ENCODE measurements at places on chromosomes 1 and 21.
A peak's percentile ranks its signal among the peaks of the same experiment; 100 is the strongest.

DNA sequence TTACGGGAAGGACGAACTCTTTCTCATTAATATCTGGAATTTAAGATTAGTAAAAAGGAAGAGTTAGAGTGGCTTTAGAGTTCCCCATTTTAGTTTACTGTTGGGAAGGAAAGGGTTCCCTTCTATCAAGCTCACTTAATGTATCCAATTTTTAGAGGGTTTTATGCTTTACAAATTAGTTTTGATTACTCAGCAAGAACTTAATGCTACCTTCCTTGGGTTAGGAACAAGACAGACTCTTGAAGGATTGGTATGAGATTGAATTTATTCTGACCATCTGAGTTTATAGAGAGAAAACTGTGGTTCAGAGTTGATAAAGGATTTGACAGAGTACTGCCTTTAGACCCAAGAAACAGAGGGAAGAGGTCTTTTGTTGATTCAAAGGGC lies 29.5 kb upstream of the RGS4 start:
- no peaks in the 10 kb centered on the region for H3K36me3 ChIP-seq
- no peak overlapping the region for H3K27ac ChIP-seq
- DNase-seq = no peak
- H3K4me3 ChIP-seq = no peak overlapping the region
- H3K27me3 ChIP-seq = no peaks in the 10 kb centered on the region

- H3K4me3 ChIP-seq = no peak overlapping the region
- DNase-seq = no peak
- H3K36me3 ChIP-seq = no peaks in the 10 kb centered on the region
- no peaks in the 10 kb centered on the region for H3K4me1 ChIP-seq
- H3K27me3 ChIP-seq = no peaks in the 10 kb centered on the region
- no peak overlapping the region for H3K27ac ChIP-seq
Observed at GRCh38 chr1:39614488-39614887, 25.0 kb downstream of the HEYL start.

DNA sequence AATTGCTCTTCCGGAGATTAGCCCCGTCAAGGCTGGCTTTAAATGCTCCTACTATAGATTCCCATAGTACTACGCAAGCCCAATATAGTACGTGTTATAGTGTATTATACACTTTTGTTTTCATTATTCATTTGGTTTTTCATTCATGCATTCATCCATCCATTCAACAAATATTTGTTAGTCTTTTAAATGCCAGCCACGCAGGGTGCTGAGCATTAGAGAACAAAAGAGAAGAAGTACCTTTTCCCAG lies 513 bp upstream of the RAB3GAP2 start:
- H3K27ac ChIP-seq = peak overlapping the region; percentile 71
- peaks cover 1% of the 10 kb centered on the region for H3K36me3 ChIP-seq
- H3K27me3 ChIP-seq = no peaks in the 10 kb centered on the region
- DNase-seq = no peak
- peaks cover 10% of the 10 kb centered on the region for H3K4me1 ChIP-seq
- no peak overlapping the region for H3K4me3 ChIP-seq

DNA sequence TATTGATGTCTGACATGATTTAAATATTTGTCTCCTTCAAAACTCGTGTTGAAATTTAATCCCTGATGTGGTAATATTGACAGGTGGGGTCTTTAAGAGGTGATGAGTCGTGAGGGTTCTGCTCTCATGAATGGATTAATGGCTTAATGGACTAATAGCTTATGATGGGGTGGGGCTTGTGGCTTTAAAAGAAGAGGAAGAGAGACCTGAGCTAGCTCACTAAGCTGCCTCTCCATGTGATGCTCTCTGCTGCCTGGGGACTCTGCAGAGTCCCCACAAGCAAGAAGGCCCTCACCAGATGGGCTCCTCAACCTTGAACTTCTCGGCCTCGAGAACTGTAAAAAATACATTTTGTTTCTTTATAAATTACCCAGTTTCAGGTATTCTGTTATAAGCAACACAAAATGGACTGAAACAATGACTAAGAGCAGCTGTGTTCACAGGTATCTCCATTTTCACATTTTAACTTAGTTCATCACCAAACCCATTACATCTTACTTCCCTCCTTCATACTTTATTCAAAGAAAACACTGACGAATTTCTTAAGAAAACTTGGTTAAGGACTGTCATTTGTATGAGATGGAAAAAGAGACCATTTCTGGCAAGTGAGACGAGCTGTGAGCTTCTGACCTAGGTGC lies 12.1 kb upstream of the AIM2 start:
- no peaks in the 10 kb centered on the region for H3K4me1 ChIP-seq
- no peak overlapping the region for H3K4me3 ChIP-seq
- DNase-seq = no peak
- no peaks in the 10 kb centered on the region for H3K27me3 ChIP-seq

DNA sequence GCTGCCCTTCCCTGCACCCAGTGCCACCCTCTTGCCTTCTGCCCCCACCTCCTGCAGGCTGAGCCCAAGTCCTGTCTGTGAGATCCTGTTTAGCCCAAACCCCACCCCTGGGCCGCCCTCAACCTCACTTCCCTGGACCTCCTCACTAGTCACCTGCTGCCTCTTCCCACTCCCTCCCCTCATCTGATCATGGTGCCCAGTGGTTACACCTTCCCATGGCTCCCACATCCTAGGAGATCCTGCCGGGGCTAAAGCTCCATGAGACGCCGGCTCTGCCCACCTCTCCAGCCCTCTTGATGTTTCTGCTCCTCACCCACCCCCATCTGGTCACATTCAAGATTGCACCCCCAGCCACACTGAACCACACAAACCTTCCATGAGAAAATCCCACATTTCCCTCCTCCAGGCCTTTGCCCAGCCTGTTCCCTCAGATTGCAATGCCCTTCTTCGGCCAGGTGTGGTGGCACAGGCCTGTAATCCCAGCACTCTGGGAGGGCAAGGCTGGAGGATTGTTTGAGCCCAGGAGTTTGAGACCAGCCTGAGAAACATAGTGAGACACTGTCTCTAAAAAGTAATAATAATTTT lies 17.0 kb downstream of the TTC39A start:
- no peak overlapping the region for H3K27ac ChIP-seq
- H3K27me3 ChIP-seq = no peaks in the 10 kb centered on the region
- DNase-seq = peak; percentile 79
- H3K4me1 ChIP-seq = no peaks in the 10 kb centered on the region

- no peaks in the 10 kb centered on the region for H3K27me3 ChIP-seq
- DNase-seq = peak; percentile 65
- no peaks in the 10 kb centered on the region for H3K36me3 ChIP-seq
- no peak overlapping the region for H3K27ac ChIP-seq
- H3K4me3 ChIP-seq = no peak overlapping the region
Observed at GRCh38 chr1:95004013-95004412, 68.7 kb downstream of the ALG14 start.

GRCh38 chr1:151147132-151147503 lies 687 bp upstream of the SEMA6C start:
- peak; percentile 53 for DNase-seq
- H3K27me3 ChIP-seq = no peaks in the 10 kb centered on the region
- H3K36me3 ChIP-seq = no peaks in the 10 kb centered on the region
- H3K4me3 ChIP-seq = peak overlapping the region; percentile 48

DNA sequence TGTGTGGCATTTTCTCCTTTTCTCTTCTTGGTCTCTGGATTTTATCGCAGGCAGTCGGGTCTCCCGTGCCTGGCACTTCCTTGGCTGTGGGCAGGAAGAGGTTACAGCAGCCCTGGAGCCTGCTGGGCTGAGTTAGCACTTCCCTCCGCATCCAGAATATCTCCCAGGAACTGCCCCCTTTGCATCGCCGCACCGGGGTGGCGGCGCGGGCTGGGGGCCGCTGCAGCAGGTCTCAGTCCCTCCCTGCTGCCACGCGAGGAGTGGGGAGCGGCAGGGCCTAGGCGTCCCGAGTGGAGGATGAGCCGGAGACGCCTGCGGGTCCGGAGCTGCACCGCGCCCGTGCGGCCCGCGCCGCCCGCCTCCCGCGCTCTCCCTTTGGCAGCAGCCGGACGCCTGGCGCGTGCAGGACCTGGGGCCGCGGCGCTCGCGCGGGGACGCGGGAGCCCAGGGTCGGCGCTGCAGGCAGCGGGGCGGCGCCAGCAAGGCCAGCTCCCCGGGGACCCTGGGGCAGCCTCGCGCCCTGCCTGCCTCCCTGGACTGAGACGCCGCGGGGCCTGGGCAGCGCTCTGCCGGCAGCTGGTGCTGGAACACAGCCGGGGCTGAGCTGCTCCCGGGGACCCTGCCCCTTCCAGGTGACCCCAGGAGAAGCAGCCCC lies 192.8 kb downstream of the PRDM2 start:
- no peak overlapping the region for H3K27ac ChIP-seq
- peaks cover 39% of the 10 kb centered on the region for H3K27me3 ChIP-seq
- peak overlapping the region; percentile 45 for H3K4me3 ChIP-seq
- H3K4me1 ChIP-seq = no peaks in the 10 kb centered on the region
- DNase-seq = peak; percentile 39

GRCh38 chr1:223034270-223034798 lies 108.7 kb downstream of the TLR5 start:
- H3K27me3 ChIP-seq = no peaks in the 10 kb centered on the region
- peaks cover 27% of the 10 kb centered on the region for H3K4me1 ChIP-seq
- no peaks in the 10 kb centered on the region for H3K36me3 ChIP-seq
- no peak overlapping the region for H3K27ac ChIP-seq
- no peak overlapping the region for H3K4me3 ChIP-seq

DNA sequence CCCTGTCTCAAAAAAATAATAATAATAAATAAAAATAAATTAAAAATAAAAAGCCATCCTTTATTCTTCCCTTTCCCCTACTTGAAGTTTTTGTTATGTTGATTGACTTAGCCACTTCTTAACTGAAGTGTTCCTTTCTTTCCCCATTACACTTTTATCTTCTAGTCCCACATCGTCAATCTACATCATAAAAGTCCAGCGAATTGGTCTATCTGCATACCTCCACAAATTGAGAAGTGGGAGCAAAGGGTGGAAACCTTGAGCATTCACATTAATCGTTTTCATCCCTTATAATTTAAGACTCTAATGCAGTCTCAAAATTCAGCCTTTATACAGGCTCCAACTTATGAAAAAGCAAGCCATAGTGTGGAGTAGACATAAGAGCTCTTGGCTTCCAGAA lies 6.5 kb upstream of the ZYG11A start:
- H3K36me3 ChIP-seq = no peaks in the 10 kb centered on the region
- DNase-seq = no peak
- H3K4me1 ChIP-seq = no peaks in the 10 kb centered on the region

DNA sequence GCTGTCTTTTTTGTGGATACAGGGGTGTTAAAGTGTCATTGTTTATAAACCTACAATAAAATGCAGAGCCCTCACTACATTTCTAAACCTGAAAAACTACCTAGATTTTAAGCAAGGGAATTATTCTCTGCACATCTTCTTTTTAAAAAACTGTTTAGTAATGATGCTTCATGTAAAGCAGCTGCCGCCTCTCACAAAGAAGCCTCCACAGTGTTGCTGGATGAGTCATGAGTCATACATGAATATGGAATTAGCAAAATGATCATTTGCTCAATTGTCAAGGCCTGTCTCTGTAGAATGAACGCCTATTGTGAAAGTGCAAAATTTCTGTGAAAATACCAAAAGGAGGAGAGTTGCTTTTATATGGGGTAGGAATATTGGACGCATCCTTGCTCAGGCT lies 259.5 kb upstream of the CHRM3 start:
- H3K36me3 ChIP-seq = no peaks in the 10 kb centered on the region
- H3K27me3 ChIP-seq = no peaks in the 10 kb centered on the region
- peak; percentile 40 for DNase-seq
- H3K27ac ChIP-seq = no peak overlapping the region

DNA sequence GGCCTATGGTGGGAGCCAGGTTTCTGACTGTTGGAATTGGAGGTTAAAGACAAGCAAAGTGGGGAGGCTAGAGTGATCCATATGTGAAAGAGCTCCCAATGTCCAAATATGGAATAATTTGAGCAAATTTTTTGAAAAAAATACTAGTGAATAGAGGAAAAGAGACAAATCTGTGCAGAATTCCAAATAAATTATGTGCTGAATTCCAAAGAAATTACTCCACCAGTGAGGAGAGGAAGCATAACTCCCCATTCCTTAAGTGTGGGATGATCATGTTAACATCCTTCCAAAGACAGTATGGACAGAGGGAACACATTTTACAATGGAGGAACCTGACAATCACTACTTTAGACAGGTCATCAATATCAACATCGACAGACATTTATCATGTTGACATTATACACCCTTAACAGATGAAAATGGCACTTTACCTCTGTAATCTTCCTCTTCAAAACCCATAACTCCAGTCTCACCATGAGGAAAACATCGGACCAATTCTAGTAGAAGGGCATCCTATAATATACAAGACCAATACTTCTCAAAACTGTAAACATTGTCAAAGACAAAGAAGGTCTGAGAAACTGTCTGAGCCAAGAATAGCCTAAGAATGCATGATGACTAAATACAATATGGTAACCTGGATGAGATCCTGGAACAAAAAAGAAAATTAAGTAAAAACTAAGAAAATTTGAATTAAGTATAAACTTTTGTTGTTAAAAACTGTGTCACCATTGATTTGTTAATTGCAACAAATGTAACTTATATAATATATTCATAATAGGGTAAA lies 71.5 kb upstream of the RGS4 start:
- H3K27ac ChIP-seq = no peak overlapping the region
- H3K27me3 ChIP-seq = no peaks in the 10 kb centered on the region
- DNase-seq = no peak

DNA sequence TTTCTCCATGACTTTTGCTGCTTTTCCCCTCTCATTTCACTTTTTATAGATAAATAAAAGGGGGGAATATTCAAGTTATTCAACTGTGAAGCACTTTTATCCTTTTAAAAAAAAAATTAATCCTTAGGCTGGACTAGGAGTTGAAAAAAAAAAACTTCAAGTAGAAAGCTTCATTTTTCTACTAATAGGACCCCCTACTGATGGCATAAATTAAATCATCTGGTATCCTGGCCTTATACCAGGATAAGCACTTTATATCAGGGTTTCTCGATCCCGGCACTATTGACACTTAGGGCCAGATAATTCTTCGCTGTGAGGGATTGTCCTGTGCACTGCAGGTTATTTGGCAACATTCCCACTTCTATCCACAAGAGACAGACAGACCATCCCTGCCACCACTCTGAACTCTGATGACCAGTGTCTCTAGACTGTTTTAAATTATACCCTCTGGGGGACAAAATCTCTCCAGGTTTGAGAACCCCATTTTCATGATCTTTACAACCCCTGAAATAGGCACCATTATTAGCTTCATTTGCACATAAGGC lies 17.6 kb downstream of the USP33 start:
- H3K4me1 ChIP-seq = no peaks in the 10 kb centered on the region
- no peaks in the 10 kb centered on the region for H3K36me3 ChIP-seq
- no peaks in the 10 kb centered on the region for H3K27me3 ChIP-seq
- DNase-seq = peak; percentile 6

GRCh38 chr21:45889961-45890360 lies 91.6 kb upstream of the COL6A1 start:
- no peaks in the 10 kb centered on the region for H3K27me3 ChIP-seq
- H3K4me1 ChIP-seq = no peaks in the 10 kb centered on the region
- no peaks in the 10 kb centered on the region for H3K36me3 ChIP-seq
- DNase-seq = no peak
